ENCODE measurements at places on chromosomes 11 and 22.

- DNase-seq: no peak
These were observed 267.8 kb downstream of the TBC1D22A start for GRCh38 chr22:47030143-47030661.

DNA sequence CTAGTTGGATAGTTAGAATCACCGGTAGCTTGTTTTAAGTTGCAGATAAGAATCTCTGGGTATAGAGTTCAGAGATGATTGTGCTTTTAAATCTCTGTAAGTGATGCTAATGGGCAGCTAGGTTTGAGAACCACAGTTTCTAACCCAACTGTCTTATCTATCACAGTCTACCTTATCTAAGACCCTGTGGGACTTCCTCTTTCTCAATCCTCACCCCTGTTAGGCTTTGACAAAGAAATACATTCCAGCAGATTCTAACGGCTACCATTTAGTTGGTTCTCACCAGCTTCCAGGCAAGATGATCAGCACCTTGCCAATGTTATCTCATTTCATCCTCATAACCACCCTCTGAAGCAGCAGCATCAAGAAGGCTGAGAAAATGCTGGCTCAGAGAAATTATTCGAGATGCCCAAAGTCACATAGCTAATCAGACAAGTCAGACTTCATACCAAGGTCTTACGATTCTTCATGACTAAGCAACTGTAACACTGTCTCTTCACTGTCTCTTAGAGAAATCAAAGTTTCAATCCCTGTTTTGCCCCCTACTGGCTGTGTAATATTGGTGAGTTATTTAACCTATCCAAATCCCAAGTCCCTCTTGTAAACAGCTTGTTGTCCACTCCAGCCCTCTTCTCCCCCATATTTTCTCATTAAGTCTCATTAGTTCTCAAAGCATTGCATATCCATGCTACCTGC, 192.4 kb upstream of the API5 start:
- DNase-seq: peak; percentile 12

GRCh38 chr11:63888170-63889086, 28.5 kb downstream of the RCOR2 start:
- peak; percentile 84 for DNase-seq

DNA sequence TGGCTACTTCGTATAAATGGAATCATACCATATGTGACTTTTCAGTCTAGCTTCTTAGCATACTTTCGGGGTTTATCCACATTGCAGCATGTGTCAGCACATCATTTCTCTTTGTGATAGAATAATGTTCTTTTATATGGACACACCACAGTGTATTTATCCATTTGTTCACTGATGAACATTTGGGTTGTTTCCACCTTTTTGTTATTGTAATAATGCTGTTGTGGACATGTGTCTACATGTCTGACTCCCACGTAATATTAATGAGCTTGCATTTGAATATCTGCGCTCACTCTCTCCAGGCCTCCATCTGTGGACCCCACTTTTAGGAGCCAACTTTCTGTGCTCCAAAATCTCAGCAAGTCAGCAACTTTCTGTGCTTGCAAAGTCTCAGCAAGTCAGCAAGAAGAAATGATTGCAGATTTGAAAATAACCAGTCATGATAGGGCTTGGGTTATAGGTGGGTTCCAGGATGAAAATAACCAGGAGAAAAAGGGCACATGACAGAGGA, 53.9 kb upstream of the GALNT18 start:
- no peak for DNase-seq

DNA sequence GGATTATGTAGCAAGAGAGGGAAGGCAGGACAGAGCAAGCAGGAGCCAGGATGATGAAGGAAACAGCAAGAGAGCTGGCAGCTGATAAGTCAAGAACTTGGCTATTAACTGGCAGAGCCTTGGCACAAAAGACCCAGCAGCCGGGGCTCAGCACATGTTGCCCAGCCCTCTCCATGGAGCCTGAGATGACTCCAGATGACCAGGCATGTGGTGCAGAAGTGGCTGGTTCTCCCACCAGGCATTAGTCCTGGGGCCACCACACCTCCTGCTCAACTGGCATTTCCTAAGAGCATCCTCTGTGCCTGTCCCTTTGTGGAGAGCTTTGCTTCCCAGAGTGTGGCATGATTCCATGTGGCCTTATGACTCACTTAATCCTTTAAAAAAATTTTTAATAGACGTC, 522.6 kb downstream of the MN1 start:
- no peak for DNase-seq

All from GM23338 (cell line).